ENCODE measurements at places on chromosomes 1 and 21.

GRCh38 chr21:24470852-24471251 lies 1136.4 kb downstream of the MRPL39 start:
- no peak for DNase-seq

GRCh38 chr1:167082511-167083027 lies 7.6 kb downstream of the GPA33 start:
- peak; percentile 77 for DNase-seq

DNA sequence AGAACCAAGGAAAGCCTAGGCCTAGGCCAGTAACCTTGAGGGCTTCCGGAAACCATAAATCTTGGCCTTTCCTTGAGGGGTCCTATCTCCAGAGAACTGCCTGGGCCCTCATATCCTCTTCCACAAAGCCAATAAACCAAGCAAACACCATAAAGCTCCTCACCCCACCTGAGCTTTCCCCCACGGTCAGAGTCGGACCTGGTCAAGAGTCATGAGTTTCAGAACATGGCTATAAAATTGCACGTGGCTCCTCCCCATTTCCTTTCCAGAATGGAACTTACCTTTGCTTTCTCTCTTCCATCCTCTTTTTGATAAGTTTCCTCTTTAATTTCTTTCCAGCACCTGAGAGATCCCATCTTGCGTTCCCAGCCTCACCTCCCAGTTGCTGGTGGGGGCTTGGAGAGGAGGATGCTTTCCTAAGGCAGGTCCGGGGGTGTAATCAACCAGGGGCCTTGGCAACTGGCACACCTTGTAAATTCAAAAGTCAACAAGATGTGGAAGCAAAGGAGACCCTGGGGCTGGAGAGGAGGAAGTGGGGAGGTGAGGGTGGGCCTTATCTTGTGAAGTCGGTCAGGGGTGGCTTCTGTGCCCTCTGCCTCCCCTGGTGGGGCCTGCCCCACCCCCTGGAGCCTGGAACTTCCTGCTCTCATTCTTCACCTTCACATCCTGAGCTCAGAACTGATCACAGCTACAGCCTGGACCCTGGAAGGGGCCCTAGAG lies 259.9 kb downstream of the FOXD2 start:
- DNase-seq = no peak

GRCh38 chr1:162250004-162250730 lies 126.5 kb downstream of the SPATA46 start:
- DNase-seq = no peak

DNA sequence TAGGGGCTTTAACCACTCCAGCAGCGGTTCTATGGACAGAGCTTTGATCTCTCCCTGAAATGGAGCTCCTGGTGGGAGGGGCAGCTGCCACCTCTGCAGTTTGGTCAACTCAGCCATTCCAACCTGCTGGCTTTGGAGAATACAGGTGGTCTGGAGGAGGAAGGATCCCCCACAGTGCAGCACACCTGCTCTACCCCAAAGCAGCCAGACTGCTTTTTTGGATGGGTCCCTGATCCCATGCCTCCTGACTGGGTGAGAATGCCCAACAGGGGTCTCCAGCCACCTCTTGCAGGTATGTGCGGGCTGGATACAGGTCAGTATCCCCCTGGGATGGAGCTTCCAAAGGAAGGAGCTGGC lies 53.9 kb downstream of the TPTE start:
- DNase-seq = no peak

DNA sequence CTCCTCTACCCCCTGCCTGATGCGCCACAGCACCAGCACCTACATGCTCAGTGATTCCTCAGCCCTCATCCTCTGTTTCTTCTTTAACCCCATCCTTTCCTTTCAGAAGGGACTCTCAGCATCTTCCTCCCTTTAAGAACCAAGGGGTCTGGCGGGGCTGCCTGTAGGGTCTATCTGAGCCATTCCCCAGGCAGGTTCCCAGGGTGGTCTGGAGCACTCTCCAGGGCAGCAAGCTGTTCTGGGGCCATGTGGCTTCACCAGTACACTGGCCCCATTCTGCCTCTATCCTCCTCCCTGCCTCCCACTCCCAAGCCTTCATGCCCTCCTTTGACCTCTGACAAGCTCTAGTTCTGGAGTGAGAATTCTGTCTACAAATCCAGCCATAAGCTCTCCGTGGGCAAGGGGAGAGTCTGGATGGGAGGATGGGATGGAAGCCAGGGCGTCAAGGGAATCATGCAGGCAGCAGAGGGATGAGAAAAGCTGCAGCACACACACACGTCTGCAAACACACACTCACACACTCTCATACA lies 10.4 kb downstream of the BATF3 start:
- DNase-seq = no peak

DNA sequence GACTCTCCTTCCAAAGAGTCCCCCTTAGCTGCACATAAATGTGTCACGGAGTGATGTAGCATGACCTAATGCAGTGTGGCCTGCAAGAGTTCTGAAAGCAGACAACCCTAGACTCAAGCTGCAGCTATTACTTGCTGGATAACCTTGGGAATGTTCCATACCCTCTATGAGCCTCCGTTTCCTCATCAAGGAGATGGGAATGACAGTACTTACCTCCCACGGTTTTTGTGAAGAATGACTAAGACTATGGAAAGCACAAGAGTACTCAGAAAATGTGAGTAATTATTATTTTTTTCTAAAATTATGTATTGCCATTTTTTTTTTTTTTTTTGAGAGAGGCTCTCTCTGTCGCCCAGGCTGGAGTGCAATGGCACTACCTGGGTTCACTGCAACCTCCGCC lies 3.0 kb downstream of the TTC39A start:
- no peak for DNase-seq

DNA sequence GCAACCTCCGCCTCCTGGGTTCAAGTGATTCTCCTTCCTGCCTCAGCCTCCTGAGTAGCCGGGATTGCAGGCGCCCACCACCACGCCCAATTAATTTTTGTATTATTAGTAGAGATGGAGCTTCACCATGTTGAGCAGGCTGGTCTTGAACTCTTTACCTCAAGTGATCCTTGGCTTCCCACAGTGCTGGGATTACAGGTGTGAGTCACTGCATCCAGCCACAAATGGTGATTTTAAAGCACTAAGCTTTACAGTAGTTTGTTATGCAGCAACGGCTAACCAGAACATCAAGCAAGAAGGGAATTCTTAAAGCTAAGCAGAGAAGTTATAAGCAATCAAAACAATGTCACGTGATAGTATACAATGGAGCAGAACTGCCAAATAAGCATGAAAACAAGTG lies 65.7 kb downstream of the NVL start:
- DNase-seq = no peak

DNA sequence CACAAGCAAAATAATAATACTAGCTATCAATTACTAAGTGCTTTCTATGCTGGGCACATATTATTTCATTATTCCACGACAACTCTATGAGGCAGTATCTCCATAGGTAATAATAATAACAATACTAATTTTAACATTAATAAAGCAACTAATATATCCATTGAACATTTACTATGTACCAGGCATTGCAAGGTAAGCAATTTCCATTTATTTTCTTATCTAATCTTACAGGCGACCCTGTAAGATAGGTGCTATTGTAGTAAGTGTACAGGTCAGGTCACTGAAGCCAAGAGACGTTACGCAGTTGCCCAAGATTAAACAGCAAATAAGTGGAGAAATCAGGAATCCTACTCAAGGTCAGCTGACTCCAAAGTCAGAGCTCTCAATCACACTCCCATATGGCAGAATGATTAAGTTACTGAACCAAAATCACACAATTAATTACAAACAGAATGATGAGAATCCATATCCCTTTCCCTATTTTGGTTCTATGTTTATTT lies 198.4 kb downstream of the SLC45A1 start:
- no peak for DNase-seq

DNA sequence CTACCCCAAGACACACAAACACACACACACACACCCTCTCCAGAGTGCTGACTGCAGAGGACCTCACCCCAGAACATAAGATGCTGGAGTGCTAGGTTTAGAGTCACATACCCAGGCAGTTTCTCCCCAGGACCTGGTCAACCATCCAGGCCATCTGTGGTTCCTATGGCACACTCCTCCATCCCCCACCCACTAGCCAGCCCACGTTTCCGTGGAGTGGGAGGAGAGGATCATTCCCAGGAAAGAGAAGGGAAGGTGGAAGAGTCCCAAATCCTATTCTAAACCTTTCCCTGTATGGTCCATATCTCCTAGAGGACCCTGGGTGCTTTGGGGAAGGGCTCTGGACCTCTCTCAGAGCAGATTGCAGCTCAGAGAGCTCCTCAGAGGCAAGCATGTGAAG lies 1.1 kb downstream of the KCNJ9 start:
- no peak for DNase-seq

- DNase-seq = no peak
These were observed 13.9 kb downstream of the OR14I1 start for GRCh38 chr1:248688527-248689298.

DNA sequence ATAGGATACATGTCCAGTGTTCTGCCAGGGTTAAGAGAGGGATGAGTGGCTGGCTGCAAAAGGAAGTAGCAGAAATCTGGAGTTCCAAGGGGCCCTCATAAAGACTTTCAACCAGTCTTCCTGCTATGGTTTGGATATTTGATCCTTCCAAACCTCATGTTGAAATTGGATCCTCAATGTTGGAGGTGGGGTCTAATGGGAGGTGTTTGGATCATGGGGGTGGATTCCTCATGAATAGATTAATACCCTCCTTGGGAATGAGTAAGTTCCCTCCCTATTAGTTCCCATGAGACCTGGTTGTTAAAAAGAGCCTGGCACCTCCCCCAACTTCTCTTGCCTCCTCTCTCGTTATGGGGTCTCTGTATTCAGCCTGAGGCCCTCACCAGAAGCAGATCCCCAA lies 10.1 kb upstream of the GNG12 start:
- DNase-seq = no peak

Measured in mucosa of gallbladder (tissue), 1 donor.